ENCODE measurements at places on chromosomes 6 and 20. TPM values are rescaled to one million over a fixed set of nuclear protein-coding genes. Genes with fewer than 3 reads are reported as not detected.

The DZANK1 gene
- 2.0 TPM for total RNA-seq

The PHF20 gene
- 34.7 TPM for total RNA-seq

The ACAT2 gene
- total RNA-seq: 10.2 TPM

The KCNK15 gene
- 1.5 TPM for total RNA-seq

The CYB5R4 gene
- 8.6 TPM for total RNA-seq

The CBLN4 gene
- 0.18 TPM for total RNA-seq

The SMLR1 gene
- total RNA-seq: not detected

The PSORS1C1 gene
- 1.2 TPM for total RNA-seq

The MAPK13 gene
- total RNA-seq: 34.6 TPM

The DLK2 gene
- total RNA-seq: 46.1 TPM
